ENCODE measurements at places on chromosomes 16 and 17.

- no peak for DNase-seq
These were observed 121.5 kb downstream of the STXBP4 start for GRCh38 chr17:55090079-55090492.

DNA sequence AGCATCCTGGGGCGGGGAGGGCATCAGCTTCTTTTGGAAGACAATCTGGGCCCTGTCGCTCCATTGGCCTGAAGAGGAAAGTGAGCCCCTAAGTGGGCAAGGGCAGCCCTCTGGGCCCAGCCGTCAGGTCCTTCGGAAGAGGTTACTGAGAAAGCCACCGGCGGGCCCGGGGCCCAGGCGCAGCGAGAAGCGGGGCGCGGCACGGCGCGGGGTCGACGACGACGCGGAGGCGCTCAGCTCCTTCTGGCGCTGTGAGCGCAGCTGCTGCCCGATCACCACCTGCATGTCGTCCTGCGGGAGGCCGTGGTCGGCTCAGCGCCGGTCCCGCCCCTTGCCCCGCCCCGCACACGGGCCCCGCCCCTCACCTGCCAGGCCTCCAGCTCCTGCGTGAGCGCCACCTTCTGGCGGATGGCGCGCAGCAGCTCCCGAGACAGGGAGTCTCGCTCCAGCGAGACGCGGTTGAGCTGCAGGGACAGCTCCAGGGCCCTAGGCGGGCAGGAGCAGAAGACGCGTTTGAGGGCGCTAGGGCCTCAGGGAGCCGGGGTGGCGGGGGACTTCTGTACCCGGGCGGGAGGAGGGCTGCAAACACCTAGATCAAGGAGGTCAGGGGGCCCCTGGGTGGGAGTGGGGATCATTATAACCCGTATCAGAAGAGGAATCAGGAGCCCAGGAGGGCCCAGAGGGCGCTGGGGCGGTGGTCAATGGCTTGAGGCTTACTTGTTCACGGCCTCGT is 4.3 kb downstream of the THOC6 start:
- peak; percentile 94 for DNase-seq

- DNase-seq: no peak
These were observed 782 bp downstream of the POLR2A start for GRCh38 chr17:7484919-7485377.

GRCh38 chr17:43529947-43530287 is 16.2 kb downstream of the ETV4 start:
- no peak for DNase-seq

DNA sequence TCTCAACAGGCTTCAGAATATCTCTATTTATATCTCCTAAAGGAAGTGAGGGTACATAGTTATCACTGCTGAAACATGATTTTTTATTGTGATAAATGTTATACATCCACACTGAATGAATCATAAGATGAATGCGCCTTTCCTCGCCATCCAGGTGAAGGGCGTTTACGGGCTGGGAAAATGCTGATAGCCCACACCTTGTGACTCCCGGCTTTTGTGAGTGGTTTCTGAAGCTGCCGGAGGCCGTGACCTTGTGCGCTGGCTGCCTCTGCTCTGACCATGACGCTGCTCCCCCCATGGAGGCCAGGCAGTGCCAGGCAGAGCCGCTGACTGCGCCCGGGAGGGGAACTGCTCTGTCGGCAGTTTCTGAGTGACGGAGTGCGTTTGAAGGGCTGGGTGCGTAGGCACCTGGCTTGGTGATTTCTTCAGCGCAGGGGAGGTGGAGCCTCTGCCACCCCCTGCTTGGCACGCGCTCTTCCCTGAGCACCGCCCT is 97.2 kb downstream of the RAP1GAP2 start:
- no peak for DNase-seq

- no peak for DNase-seq
These were observed 1.5 kb downstream of the CFAP20 start for GRCh38 chr16:58127634-58128033.
